ENCODE measurements at places on chromosomes 5 and 9.

- DNase-seq, result no peak
These were observed 10.6 kb downstream of the LAMC3 start for GRCh38 chr9:131019388-131020239.

GRCh38 chr9:11328326-11328725, 715.5 kb upstream of the PTPRD start:
- DNase-seq, result peak; percentile 10

DNA sequence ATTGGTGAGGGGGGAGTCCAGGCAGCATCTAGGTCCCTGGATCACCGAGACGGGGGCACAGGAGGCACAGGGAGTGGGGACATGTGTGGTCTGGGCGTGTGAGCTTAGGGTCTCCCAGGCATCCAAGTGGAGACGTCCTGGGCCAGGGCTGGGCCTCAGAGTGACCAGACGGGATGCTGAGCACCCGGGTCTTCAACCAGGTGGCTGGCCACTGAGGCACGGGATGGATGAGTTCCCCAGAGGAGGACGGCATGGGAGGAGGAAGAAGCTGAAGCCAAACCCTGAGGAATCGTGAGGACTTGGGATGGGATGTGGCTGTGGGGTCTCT, 88.0 kb downstream of the LMX1B start:
- DNase-seq, result no peak

- no peak for DNase-seq
These were observed 108.4 kb upstream of the NREP start for GRCh38 chr5:111865356-111865755.

DNA sequence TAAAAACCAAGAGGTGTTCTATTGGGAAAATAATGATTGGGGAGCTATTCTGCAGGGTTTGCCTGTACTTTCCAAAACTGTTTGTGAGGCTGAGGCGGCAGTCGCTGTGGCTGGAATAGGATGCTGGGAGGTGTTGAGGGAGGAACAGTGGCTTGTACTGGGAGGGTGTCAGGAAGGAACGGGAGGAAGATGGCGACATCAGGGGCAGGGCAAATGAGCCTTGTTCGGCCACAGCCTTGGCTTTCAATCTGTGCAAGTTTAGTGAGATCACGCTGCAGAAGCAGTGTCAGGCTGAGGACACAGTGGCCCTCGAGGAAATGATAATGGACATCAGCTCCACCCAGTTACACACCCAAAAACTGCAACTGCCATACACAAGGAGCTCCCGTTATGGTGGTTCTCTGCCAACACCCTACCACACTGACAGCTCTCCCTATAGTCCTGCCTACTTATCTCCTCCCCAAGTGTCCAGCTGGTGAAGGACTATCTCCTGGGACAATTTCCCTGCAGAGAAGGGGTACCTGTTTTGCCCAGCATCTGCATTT, 27.3 kb downstream of the KIF2A start:
- DNase-seq, result no peak
